ENCODE measurements at places on chromosomes 5 and 9.
A peak's percentile ranks its signal among the peaks of the same experiment; 100 is the strongest.

DNA sequence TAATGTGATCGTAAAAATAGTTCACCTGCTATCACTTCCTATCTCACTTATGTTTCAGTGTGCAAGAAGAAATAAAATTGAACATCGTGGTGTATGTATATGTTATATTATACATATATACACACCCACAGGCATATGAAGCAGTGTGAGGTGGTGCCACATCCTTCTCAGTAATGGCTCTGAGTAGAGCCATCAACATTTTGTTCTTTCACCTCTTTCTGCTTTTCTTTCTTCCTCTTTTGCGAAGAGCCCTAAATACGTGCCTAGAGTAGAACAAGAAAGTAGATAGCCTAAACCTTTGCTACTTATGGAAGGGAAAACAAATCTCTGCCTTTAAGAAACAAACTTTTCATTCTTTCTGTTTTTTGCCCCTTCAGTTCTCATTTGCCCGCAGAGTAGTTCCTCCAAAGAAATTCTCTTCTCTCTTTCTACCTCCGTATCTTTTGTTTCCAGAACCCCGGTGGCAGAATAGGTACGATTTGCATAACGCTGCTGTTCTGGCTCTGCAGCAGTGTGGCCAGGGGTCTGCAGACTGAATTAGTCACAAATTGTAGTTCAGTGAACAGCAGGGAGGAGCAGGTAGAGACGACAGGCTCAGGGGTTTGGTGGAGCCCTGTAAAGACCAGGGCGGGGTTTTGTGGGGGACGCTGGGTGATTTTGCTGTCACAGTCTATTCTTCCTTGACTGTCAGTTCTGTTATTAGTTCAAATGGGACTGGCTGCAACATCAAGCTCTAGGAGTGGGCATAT lies 40.5 kb upstream of the PJA2 start:
- no peak for DNase-seq

DNA sequence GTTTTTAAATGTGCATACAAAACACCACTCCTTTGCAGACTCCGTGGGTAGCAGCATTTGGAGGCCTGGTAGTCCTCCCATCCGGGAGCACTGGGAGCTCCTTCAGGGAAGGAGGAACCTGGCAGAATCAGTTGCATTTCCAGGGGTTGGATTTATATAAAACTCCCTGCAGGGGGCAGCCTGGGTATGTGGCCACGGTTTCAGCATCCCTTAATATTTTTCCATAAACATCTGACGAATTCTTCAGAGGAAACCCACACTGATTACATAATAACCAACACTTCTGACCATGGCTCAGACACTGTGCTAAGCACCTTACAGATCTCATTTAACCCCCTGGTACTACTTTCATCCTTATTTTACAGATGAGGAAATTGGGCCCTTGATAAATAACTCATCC lies 6.1 kb upstream of the AFAP1L1 start:
- DNase-seq, result no peak

- no peak for DNase-seq
These were observed 136.3 kb upstream of the SMARCA2 start for GRCh38 chr9:1878811-1879210.

GRCh38 chr9:4214486-4214885 lies 85.4 kb downstream of the GLIS3 start:
- no peak for DNase-seq

DNA sequence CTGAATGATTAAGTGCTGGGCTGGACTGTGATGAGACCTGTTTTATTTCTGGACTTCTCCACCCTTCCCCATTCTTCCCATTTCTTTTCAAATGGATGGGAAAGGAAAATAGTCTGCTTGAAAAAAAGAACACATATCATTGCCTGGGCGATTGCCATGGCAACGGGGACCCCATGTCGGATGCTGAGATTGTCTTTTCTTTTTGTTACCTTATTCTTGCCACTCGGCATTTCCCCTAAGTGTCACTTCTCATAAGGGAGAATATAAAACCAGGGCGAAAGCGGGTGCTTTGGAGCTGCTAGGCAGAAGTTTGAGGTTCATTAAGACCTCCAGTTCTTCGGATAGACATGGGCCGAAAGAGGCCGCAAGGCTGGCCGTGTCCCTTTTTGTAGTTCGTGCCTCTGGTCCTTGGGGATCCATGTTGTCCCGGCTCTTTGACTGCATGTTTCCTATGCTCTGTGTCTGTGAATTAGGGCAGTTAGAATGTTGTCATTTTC lies 763 bp downstream of the FGD3 start:
- DNase-seq, result no peak

GRCh38 chr5:179319741-179320281 lies 25.4 kb downstream of the ADAMTS2 start:
- no peak for DNase-seq

DNA sequence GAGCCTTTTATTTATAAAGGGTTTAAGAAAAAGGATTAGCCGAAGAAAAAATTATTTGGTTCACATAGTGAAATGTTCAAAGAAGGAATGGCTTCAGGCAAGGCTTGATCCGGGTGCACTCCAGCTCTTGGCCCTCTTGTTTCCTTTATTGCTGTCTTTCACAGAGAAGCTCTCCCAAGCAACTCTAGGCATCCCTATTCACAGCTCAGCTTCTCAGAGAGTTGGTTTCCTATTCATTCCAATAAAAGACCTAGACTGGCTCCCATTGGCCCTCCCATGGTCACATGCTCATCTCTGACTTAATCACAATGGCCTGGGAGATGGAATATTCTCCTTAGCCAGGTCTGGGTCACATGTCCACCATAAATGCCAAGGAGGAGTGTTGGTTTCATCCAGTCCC lies 9.4 kb upstream of the FGFR4 start:
- no peak for DNase-seq

- no peak for DNase-seq
These were observed 2.0 kb upstream of the PTGR1 start for GRCh38 chr9:111601237-111602018.

- DNase-seq, result no peak
These were observed 1.3 kb downstream of the TXN start for GRCh38 chr9:110255034-110255462.

- DNase-seq, result no peak
These were observed 73.7 kb downstream of the PPARGC1B start for GRCh38 chr5:149803641-149804468.

DNA sequence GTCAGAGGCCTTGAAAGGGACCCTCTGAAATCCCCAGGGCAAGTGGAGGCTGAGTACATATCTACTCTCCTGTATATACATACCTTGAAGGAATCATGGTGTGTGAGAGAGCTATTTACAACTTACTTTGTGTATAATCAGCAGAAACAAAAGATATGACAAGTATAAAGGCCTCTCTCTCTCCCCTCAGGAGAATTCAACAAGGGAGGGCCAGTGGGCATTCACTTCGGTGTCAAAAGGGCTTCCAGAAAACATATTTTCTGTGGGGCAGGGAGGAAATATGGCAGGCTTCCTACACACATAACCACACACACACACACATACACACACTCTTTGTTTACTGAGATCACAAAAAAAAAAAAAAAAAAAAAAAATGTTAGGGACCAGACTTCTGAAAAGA lies 181.7 kb downstream of the BNC2 start:
- DNase-seq, result no peak

DNA sequence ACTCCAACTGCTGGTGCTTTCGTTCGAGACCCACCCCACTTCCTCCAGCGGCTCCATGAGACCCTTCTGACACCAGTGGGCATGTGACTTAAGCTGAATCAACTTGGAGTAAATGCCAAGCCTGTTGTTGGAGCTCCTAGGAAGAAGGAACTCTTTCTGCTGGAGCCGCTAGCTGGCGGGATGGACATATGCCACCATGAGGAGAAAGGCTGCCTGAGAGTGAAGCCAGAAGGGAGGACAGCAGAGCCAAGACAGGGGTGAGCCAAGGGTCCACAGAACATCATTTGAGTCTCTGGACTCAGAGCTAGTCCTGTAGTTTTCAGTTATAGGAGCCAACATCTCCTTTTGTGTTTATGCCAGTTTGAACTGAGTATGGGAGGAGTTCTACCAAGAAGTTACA lies 35.9 kb downstream of the ANXA6 start:
- DNase-seq, result no peak

- no peak for DNase-seq
These were observed 1.1 kb downstream of the LURAP1L start for GRCh38 chr9:12775679-12776512.

- DNase-seq, result no peak
These were observed 3.7 kb downstream of the PITX1 start for GRCh38 chr5:135030123-135030955.

DNA sequence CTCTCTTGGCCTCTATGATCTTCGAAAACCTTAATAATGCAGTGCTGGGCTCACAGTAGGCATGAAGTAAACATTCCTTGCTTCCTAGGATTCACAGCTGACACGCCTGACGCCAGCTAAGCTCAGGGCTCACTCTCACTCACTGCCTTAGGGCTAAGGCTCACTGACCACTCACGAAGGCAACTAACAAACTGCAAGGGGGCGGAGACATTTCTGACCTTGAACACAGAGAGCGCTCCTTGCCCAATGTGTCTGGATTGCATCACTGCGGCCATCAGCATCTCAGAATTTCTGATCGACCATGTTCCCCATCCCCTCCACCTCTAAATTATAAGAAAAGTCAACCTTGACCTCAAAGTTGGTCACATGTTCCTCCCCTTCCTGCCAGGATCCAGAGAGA lies 372.6 kb downstream of the EBF1 start:
- DNase-seq, result no peak

DNA sequence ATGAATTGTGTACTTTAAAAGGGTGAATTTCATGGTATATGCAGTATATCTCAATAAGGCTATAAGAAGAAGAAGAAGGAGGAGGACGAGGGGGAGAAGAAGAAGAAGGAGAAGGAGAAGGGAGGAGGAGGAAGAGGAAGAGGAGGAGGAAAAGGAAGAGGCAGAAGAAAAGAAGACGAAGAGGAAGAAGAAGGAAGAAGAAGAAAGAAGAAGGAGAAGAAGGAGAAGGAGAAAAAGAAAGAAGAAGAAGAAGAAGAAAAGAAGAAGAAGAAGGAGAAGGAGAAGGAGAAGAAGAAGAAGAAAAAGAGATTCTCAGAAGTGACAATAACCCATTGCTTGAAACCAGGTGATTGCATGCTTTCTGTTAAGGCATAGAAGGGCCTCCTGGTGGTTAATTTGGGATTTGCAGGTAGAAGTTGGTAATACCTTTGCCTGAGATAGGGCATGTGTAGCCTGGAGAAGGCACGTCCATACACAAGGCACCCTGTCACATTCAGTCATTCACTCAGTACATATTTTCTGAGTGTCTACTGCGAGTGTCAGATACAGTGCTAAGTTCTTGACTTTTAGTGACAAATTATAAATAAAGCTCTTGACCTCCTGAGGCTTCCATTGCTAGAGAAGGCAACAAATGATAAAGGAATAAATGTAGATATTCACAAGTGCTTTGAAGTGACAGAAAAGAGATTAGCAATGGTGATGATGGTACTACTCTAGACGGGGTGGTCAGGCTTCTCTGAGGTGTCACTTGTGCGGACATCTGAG lies 231.3 kb downstream of the NPR3 start:
- DNase-seq, result no peak

- no peak for DNase-seq
These were observed 6.7 kb upstream of the SPATA31E1 start for GRCh38 chr9:87875831-87876545.

GRCh38 chr5:136133222-136133921 lies 727 bp downstream of the SMAD5 start:
- no peak for DNase-seq

DNA sequence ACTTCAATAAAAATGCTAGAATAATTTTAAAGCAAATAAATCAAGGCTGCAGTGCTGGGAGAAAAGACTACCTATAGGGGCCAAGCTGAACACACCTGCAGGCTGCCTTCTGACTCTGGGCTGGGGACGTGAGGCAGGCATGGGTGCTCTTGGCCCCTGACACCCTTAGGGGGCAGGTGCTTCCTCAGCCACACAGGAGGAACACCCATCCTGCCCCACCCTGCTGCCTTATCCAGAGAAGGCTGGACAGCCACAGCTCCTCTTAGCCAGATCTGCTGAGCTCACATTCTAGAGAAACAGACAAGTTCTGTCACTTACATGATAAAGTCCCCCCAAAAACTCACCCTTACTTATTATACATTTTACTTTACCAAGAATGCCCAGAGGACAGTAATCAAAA lies 6.6 kb upstream of the LMX1B start:
- no peak for DNase-seq

GRCh38 chr5:141848744-141849414 lies 29.3 kb downstream of the PCDH1 start:
- peak; percentile 21 for DNase-seq

- DNase-seq, result no peak
These were observed 72.6 kb downstream of the ENTREP1 start for GRCh38 chr9:69397384-69398214.

- DNase-seq, result no peak
These were observed 37.8 kb upstream of the C5orf63 start for GRCh38 chr5:127111112-127111511.

DNA sequence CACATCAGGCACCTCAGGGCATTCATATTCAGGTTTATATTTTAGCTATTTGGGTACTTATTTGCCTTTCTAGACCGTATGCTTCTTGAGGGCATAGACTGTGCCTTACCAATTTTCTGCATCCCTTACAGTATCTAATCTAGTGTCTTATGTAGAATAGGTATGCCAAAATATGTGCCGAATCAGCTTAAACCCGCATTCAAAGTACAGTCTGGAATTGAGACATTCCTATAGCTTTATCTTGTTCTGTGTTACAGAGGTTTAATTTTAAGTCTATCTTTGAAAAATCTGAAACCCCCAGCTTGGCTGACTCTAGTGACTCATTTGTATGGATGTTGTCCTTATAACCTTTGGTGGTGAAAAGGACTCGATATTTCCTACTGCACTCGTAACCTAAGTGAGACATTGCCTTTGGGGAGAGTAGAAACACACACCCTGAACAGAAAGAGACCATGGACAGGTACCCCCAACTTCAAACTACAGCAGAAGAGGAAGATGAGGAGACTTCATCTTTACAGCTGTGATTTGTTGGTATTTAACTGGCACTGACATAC lies 27.0 kb upstream of the TMOD1 start:
- no peak for DNase-seq

- DNase-seq, result no peak
These were observed 39.6 kb upstream of the DMXL1 start for GRCh38 chr5:119031011-119031886.

- no peak for DNase-seq
These were observed 47.2 kb upstream of the RPL26L1 start for GRCh38 chr5:172911976-172912375.

DNA sequence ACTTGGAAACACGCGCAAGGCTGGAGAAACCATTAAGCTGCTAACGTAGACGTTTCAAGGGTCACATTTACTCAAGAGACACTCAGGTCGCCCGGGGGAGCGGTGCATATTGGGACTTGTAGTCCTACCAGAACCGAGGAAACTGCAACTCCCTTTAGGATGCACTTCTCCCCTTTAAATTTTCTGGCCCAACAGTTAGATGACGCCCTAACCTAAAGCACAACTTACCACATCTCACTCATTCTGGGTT lies 384 bp upstream of the DMXL1 start:
- no peak for DNase-seq

- no peak for DNase-seq
These were observed 233.1 kb upstream of the IRX1 start for GRCh38 chr5:3362606-3362910.

Data from stimulated activated CD4-positive, alpha-beta T cell treated with anti-CD3 and anti-CD28 coated beads, Interleukin-1b, Interleukin-23, amount 100 ng/mL, for 1 hour (primary cell).